WTC11 (cell line): ENCODE measurements at places on chromosomes 12 and 14.

DNA sequence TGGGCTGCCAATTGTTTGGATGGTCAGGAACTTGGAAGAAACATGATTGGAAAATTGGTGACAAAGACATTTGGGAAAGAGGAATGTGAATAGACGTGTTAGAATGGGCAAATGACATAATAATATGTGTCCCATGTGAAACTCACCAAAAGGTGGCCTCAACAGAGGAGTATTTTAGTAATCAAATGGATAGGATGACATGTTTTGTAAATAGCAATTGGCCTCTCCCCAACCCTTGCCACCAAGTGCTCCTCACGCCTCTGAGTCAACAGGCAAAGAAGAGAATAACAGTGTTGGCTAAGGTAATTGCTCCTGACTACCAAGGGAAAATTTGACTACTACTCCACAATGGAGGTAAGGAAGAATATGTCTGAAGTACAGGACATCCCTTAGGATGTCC is 81.4 kb downstream of the ATXN7L3B start:
- DNase-seq: no peak

GRCh38 chr14:81625343-81625742 is 91.7 kb upstream of the SEL1L start:
- no peak for DNase-seq

DNA sequence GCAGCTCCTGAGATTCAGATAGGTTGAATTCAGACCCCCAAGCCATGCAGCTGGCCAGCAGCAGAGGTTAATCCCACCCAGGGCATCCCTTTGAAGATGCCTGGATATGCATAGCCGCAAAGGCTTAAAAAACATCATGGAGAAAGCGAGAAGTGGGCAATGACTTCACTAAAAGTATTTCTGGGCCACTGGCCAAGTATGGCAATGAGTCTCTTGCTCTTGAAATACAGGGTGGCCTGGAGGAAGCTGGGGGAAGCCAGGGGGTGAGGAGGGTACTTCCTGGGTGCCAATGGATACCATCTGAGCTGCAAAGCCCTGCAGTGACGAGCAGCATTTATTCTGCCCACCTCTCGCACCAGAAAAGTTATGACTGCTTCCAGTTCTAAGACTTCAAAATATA is 539.3 kb upstream of the TBX3 start:
- no peak for DNase-seq

GRCh38 chr14:103738701-103739451 is 23.3 kb downstream of the ZFYVE21 start:
- DNase-seq: no peak

- DNase-seq: no peak
These were observed 453.0 kb downstream of the ADAMTS20 start for GRCh38 chr12:43098766-43099550.

DNA sequence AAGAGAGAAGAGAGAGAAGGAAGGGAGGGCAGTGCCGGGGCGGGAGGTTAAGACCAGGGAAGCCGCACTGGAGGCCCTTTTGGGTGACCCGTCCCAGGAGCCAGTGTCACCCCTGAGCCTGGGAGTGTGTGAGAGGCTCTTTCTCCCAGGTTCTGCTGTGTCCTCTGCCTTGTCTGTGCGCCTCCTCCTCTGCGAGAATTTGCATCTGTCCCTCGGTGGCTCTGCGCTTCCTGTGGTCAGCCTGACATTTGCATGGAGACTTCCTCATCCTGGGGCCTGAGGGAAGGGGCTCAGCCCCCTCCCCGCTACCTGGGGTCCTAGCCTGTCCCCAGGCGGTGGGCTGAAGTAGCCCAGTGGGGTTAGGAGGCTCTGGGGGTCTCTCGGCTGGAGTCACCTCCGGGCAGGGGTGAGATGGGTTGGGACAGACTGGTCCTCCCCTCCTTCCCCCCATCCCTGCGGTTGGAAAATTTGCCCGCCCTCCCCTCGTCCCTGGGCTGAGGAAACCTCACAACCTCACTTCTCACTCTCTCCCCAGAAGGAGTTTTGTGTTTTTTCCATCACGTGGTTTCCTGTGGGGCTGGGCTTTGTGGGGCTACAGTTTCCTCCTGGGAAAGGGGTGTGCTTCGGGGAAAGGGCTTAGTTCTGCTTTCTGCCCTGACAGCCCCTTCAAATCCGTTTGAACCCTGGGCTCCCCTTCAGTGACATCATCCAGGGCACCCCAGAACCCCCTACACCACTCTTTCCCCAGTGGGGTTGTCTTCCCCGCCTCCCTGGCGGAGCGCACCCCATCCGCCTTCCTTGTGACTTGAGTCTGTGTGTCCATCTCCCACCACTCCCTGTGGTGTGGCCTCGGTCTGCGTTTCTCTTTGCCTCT is 2.5 kb downstream of the PTPN6 start:
- DNase-seq: no peak

DNA sequence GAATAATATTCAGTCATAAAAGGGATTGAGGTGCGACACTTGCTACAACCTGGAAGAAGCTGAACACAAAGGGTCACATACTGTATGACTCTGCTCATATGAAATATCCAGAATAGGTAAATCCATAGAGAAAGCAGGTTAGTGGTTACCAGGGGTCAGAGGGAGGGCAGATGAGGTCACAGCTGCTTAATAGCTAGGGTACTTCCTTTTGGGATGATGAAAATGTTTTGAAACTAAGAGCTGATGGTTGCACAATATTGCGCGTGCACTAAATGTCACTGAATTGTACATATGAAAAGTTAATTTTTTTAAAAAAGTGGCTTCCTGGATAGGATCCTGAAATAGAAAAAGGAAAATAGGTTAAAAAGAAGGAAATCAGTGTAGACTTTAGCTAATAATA is 23.8 kb downstream of the NEUROD4 start:
- no peak for DNase-seq

DNA sequence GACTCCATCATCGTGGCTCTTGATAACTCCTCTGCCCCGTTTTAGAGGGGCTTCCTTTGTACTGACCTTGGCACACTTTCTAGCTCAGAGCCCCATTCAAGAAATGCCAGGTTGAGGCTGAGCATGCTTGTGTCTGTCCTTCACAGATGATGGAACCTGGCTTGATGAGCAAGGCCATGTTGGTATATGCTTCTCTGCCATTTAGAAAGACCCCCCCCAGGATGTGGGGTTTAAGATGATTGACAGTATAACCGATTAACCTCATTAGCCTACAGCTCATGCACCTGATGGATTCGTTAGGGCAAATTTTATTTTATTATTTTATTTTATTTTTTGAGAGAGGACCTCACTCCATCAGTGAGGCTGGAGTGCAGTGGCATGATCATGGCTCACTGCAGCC is 21.0 kb downstream of the BATF start:
- DNase-seq: no peak
